ENCODE measurements at places on chromosomes 12 and 14.

- H3K4me3 ChIP-seq = no peak overlapping the region
- peaks cover 2% of the 10 kb centered on the region for H3K36me3 ChIP-seq
- H3K4me1 ChIP-seq = no peaks in the 10 kb centered on the region
- peaks cover 32% of the 10 kb centered on the region for H3K27me3 ChIP-seq
- DNase-seq = no peak
- H3K27ac ChIP-seq = no peak overlapping the region
Measured at GRCh38 chr14:72630374-72630773, 263.5 kb downstream of the DPF3 start.

DNA sequence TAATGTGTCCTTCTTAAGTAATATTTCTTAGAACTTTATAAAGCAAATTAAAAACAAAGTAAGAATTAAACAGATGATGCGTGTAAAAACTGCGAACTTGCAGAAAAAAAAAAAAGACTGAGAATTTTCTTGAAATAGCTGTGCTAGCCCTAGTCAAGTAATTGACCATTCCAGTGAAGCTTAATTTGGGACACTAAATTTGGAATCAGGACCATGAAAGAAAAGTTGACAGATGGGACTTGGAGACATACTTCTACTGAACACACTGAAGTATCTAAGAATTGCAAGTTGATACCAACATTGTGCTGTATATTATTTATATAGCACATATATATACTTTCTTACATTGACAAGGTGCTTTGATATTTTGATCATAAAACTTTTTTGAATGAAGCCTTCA is 386.6 kb downstream of the KCNH5 start:
- peaks cover 26% of the 10 kb centered on the region for H3K4me1 ChIP-seq
- H3K27me3 ChIP-seq = no peaks in the 10 kb centered on the region
- H3K4me3 ChIP-seq = no peak overlapping the region
- DNase-seq = no peak
- no peak overlapping the region for H3K27ac ChIP-seq

DNA sequence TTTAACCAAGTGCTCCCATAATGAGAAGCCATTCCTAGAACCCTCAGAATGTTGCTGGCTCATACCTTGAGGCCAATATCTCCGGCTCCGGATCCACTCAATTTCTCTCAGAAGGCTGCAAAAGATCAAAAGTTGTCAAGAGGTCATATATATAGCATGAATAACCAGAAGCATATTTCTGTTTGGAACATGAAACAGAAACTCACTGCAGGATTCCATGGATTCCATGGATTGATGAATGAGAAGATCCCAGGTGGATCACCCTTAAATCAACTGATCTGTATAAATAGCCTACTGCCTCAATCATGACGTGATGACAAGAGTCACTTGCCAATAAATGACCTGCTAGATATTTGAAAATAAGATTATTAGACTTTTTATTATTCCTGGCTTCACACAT is 3.3 kb upstream of the NT5DC3 start:
- peaks cover 24% of the 10 kb centered on the region for H3K4me1 ChIP-seq
- no peak for DNase-seq
- no peaks in the 10 kb centered on the region for H3K36me3 ChIP-seq

DNA sequence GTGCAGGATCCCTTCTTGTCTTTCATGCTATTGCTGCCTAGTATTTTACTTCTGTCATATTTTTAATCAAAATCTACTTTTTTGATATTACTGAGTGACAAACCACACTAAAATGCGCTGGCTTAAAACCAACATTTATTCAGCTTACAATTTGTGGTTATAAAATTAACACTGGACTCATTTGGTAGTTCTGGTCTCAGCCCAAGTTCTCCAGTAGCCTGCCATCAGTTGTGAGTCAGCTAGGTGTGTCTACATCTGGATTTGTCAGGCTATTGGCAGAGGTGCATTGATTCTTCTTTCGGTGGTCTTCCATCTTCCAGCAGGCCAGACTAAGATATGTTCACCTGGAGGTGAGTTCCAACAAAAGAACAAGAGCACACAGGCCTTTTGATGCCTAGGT is 765.1 kb upstream of the FBXO33 start:
- H3K27me3 ChIP-seq = no peaks in the 10 kb centered on the region
- no peak overlapping the region for H3K4me3 ChIP-seq
- no peaks in the 10 kb centered on the region for H3K4me1 ChIP-seq
- DNase-seq = no peak

- no peak for DNase-seq
- no peak overlapping the region for H3K27ac ChIP-seq
- no peaks in the 10 kb centered on the region for H3K27me3 ChIP-seq
- no peak overlapping the region for H3K4me3 ChIP-seq
- H3K4me1 ChIP-seq = peaks cover 4% of the 10 kb centered on the region
Measured at GRCh38 chr14:92728759-92729364, 19.6 kb downstream of the LGMN start.

DNA sequence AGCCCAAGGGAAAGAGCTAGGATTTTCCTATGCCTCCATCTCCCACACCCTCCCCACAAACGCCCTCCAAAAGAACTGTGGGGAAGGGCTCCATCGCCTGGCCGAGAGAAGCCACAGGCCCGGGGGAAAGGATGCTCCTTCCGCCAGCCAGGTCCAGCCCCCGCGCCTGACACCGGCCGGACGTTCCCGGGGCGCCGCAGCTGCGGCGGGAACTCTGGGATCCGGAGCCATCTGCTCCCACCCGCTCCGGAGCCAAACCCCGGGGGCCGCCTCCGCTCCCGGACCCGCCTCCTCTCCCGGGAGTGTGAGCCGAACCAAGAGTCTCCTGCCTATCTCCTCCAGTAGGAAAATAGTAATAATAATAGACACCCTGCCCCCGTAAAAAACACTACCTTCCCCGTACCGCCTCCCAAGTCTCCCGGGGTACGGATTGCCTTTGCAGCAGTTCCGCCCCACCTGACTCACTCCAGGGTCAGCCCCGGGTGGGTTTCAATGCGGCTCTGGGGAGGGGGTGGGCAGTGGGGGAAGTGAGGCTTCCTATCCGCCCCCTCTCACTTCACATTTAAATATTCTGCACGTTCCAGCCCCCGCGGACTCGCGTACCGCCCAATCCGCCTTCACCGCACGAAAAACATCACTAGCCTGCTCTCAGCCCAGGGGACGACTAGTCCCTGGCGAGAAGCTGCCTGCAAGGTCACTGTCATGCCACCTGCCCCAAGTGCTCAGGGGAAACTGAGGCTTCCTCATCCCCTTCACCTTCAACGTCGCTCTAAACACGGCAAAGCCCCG is 2.4 kb downstream of the AGAP2 start:
- peak overlapping the region; percentile 54 for H3K4me3 ChIP-seq
- H3K36me3 ChIP-seq = no peaks in the 10 kb centered on the region
- H3K4me1 ChIP-seq = peaks cover 15% of the 10 kb centered on the region

Data from mesothelial cell of epicardium (in vitro differentiated cells).